ENCODE measurements at places on chromosomes 2 and 18.

DNA sequence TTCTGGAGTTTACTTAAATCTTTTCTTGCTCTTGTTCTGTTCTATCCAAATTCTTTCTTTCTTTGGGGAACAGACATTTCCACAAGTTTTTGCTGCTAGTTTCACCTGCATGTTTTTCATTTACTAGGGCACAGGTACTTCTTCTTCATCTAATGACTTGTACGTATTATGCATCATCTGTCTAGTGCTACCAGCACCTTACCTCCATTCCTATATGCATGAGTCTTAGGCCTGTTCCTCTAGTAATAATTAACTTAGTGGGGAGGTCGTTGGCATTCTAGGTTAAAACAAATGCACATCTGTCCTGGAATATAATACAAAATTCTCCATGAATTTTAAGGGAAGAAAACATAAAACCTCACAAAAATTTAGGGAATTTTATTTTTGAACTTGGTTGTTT, 164.5 kb upstream of the STON1 start:
- no peak for DNase-seq

DNA sequence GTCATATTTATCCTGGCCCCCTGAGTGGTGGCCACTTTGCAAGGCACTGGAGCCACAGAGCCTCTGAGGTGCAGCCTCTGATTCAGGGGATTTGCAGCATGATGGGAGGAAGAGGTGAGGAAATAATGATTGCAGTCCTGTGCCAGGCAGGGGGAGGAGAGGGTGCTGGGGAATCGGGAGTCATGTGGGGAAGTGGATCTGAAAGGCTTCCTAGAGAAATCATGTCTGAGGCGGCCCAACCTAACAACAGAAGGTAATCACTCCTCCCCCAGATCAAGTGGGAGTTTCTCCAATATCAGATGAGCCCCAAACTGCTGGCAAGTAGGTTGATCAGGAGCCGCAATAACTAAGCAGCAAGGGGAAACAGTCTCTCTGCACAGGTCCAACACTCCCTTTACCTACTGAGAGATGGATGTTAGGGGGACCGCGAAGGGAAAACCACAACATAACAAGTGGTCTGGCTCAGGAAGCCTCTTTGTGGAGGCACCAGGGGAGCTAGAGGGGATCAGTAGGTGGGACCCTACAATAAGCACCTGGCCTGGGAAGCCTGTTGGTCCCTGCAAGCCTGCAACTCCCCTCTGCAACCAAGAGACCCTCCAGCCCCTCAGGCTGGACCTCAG, 71.8 kb upstream of the NPAS2 start:
- no peak for DNase-seq

DNA sequence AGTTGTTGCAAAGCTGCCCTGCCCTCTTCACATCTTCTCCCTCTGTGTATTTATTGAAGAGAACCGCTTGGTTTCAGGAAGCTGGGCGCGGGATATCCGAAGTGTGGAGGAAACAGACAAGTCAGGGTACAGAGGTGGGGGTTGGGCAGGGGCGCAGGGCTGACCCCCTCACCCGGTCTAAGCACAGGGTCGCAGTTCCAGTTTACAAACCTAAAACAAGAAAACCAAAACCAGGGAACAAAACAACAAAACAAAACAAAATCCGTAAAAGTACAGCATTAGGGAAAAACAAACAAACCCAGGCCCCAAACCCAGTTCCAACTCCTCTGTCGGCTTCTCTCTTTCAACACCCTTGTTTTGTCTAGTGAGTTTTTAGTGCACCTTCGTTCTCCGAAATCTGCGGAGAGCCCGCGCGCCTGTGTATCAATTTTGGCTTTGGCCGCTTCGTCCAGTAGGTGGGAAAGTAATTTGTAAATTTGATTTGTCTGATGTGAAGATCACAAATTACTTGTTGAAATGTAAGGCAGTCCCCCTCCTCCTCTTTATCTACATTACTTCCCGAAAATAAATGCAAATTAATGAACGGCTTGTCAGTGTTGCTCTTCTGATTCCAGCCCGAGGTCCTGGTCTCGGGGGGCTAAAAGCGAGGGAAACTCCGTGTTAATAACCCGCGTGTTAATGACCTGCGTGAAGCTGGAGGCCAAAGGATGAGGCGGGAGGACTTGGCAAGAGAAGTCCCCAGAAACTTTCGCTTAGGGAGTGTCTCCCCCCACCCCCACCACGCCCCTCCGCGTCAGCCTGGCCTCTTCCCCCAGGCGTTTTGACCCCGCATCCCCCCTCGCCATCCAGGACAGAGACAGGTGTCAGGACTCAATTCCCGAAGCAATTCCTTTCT, 6.9 kb downstream of the OTX1 start:
- DNase-seq = no peak

GRCh38 chr2:209236377-209236776, 187.5 kb upstream of the MAP2 start:
- DNase-seq = no peak

- no peak for DNase-seq
Measured at GRCh38 chr2:121804997-121805765, 49.7 kb downstream of the TSN start.
